Fibroblast of skin of right biceps (primary cell): ENCODE measurements at places on chromosomes 7 and 10.

GRCh38 chr10:60835049-60835448, 56.8 kb downstream of the CDK1 start:
- DNase-seq: no peak

- DNase-seq: no peak
Measured at GRCh38 chr7:107503687-107504086, 33.8 kb downstream of the GPR22 start.

DNA sequence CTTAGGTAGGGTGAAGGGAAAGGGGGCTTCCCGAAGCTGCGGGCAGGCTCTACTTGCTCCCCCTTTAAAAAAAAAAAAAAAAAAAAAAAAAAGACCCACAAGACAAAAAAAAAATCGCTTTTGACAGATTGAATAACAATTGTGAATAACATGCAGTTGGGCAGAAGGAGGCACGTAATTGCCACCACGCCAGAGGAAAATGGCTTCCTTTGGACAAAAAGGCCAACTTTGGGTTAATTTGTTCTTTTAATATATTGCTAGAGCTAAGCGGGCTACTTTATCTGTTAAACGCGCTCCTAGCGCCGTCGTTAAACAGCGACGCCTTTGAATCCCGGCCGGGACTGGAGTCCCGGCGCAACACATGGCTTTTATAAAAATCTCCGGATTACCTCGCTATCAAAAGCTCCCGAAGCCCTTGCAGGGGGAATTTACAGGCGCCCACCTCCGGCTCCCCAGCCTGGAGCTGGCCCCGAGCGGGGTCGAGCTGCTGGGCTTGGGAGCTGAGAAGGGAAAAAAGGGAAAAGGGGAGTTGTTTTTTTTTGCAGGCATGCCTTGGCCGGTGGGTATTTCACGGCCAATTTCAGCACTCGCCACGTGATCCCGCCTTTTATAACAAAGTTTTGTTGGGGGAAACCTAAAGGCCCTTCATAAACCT, 1.2 kb downstream of the HOXA11 start:
- DNase-seq: peak; percentile 51

DNA sequence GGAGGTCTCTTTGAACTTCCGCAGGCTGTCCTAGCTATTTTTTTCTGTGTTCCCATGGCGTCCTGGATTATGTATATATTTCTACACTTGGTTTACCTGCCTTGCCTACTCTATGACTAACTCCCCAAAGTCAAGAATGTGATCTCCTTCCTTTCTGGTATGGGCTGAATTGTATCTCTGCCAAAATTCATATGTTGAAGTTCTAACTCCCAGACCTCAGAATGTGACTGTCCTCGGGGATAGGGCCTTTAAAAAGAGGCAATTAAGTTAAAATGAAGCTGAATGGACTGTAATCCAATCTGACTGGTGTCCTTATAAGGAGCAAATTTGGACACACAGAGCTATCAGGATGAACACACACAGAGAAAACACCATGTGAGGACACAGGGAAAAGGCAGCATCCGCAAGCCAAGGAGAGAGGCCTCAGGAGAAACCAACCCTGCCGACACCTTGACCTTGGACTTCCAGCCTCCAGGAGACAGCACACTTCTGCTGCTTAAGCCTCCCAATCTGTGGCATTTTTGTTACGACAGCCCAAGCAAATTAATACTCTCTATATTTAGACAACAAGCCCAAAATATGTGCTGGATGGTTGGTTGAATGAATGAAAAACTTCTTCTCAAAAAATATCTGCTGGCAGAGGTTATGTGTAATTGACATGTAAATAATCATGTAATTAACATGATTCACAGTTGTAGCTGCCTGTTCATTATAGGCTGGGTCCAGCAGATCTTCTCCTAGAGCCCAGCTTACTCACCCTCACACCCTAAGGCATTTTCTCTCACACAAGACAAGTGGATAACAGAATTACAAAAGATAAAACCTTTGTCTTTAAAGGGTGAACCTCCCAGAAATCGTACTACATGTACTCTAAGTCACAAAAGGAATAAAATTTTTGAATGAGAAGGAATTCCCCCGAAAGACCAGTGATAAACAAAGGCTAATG, 123.7 kb downstream of the CUBN start:
- DNase-seq: peak; percentile 63

- no peak for DNase-seq
Measured at GRCh38 chr10:63258920-63259678, 126.0 kb downstream of the NRBF2 start.

GRCh38 chr7:28858895-28859294, 99.2 kb downstream of the TRIL start:
- DNase-seq: no peak

- peak; percentile 55 for DNase-seq
Measured at GRCh38 chr7:86914551-86914950, 144.9 kb downstream of the ELAPOR2 start.

- DNase-seq: no peak
Measured at GRCh38 chr10:49086889-49087288, 28.4 kb downstream of the VSTM4 start.

DNA sequence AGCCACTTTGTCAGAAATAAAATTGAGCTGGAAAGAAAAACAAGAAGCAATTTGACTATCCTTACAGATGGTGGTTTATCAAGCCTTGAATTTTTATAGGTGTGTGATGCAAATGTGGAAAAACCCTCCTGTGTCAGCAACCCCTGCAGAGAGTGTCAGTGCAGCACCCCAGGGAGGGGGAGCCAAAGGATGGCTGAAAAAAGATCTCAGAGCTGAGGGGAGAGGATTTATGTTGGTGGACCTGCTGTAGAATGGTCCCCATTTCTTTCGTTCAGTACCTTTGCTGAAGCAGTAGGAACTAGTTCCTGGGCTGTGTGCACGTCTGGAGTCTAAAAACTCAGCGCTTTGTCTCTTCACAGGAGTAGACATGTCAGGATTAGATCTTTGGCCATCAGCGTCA, 239.0 kb downstream of the PHTF2 start:
- DNase-seq: no peak

- no peak for DNase-seq
Measured at GRCh38 chr7:74356589-74357315, 67.5 kb downstream of the CLIP2 start.

DNA sequence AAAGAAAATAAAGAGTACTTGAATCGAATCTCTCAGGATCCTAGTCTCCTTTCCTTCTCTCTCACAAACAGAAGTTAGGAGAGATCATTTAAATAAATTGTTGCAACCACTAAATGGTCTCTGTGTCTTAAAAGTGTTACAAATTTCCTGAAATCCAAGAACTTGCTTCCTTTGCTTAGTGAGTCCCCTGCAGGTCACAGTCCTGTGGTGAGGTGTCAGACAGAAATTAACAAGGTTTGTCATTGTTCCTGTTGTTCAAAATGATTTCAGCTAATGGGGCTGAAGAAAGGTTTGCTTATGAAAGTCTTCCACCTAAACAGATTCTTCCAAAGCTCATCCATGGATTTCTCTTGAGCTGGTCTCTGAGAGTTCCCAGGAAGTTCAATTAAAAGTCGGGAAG, 151.6 kb upstream of the SLC26A5 start:
- DNase-seq: no peak

GRCh38 chr7:130488392-130489139, 3.3 kb upstream of the MEST start:
- no peak for DNase-seq

DNA sequence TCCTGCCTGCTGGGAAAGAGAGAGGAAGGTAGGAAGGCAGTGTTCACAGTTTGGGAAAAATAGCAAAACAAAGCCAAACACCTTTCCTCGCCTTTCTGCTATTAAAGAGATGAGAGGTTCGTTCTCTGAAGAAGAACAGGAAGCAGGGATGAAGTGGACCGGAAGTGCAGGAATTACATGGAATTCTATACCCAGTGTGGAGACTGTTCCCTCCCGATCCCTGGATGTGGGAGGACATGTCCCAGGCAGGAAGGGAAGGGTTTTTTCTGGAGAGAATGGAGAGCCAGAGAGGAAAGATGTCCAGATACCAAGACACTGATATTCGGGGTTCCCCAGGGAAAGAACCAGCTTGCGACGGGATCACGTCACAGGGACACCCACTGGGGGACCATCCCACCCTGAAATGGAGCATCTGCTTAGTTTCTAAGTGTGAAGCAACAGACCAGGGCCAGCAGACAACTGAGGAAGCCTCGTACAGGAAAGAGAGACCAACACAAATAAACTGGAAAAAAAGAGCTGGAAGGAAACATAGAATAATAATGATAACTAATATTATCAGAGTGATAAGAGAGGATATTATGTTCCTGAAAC, 187.6 kb downstream of the PRPF18 start:
- DNase-seq: no peak

DNA sequence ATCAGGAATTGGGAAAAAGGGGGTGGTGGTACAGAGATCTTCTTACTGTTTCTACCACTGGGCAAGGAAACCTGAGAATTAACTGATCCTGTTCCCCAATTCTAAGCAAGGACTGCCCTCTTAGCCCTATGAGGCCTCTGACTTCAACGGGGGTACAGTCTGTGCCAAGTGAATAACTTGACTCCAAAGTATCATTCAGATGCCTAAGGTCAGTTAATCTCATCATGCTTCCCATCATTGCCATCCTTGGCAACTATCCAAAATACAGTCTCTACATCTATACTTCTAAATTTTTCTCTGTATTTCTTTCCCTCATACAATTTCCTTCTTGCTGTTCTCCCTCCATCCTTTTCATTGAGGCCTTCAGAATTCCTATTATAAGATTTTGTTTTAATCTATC, 10.5 kb downstream of the PPP3CB start:
- DNase-seq: no peak

- DNase-seq: peak; percentile 91
Measured at GRCh38 chr7:27095897-27096767, at the start of gene HOXA1. HOXA1 (minus strand) TSS chr7:27096000; CDS start chr7:27095912, 88 bp downstream.

DNA sequence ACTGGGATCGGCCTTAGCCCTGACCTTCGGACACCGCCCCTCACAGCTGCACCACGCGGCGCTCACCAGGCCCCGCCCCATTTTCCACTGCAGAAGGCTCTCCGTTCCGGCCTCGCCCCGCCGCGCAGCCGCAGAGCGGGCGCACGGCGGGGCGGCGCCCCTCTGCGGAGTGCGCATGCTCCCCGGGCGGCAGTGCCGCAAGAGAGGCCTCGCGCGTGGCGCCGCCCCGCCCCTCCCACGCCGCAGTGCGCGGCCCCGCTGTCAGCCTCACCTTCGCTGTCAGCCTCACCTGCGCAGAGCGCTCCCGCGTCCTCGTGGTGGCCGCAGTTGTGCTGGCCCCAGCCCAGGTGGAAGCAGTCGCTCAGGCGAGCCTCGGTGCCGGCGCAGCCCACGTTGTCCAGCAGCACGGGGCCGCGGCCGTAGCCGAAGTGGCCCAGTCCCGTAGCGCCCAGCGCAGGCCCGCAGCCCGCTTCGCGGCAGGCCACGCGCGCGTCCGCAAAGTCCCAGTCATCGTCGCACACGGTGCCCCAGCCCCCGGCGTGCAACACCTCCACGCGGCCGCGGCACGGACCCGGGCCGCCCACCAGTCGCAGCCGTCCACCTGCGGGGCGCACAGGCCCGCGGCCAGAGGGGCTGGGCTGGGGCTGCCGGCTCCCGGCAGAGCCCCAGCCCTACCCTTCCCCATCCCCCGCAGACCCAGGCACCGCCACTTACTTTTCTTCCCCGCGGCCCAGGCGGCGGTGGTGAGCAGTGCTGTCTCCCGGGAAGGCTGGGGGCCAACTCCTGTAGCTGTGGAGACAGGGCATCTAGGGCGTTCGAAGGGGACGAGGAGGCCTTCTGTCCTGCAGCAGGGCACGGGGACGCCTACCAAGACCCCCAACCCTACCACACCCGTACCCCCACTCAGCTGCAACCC, 16.1 kb downstream of the SSC4D start:
- DNase-seq: peak; percentile 83

DNA sequence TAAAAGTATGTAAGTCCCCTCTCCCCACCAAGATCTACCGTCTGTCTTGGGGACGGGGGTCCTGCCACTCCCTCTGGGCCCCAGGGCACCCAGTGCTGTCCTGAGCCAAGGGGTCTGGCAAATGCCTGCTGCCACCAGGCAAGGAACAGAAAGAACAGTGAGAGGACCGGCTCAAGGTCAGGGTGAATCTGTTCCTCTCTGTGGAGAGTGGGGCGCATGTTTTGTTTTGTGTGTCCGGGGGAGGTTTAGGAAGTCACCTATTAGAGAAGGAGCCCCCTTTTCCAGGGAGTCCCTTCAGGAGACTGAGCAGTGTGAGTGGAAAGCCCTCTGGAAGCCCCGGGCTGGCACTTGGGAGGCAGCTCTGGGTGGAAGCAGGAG, 158.5 kb upstream of the RHEB start:
- no peak for DNase-seq

GRCh38 chr7:102024005-102024768, 206.8 kb downstream of the CUX1 start:
- no peak for DNase-seq

GRCh38 chr10:112217386-112218035, 33.9 kb upstream of the GPAM start:
- DNase-seq: no peak

- no peak for DNase-seq
Measured at GRCh38 chr10:121378251-121378801, 219.9 kb downstream of the FGFR2 start.

GRCh38 chr10:102744374-102745051, 765 bp downstream of the WBP1L start:
- peak; percentile 11 for DNase-seq
